ENCODE measurements at places on chromosomes 1 and 21. TPM values are rescaled to one million over a fixed set of nuclear protein-coding genes. Genes with fewer than 3 reads are reported as not detected.
A peak's percentile ranks its signal among the peaks of the same experiment; 100 is the strongest.

GRCh38 chr21:42164818-42165217 is 54.1 kb upstream of the ABCG1 start:
- no peak for DNase-seq
- H3K27me3 ChIP-seq, result peaks cover 2% of the 10 kb centered on the region
- no peaks in the 10 kb centered on the region for H3K36me3 ChIP-seq
- peaks cover 18% of the 10 kb centered on the region for H3K4me1 ChIP-seq
- H3K4me3 ChIP-seq, result no peak overlapping the region
- no peak overlapping the region for H3K27ac ChIP-seq

DNA sequence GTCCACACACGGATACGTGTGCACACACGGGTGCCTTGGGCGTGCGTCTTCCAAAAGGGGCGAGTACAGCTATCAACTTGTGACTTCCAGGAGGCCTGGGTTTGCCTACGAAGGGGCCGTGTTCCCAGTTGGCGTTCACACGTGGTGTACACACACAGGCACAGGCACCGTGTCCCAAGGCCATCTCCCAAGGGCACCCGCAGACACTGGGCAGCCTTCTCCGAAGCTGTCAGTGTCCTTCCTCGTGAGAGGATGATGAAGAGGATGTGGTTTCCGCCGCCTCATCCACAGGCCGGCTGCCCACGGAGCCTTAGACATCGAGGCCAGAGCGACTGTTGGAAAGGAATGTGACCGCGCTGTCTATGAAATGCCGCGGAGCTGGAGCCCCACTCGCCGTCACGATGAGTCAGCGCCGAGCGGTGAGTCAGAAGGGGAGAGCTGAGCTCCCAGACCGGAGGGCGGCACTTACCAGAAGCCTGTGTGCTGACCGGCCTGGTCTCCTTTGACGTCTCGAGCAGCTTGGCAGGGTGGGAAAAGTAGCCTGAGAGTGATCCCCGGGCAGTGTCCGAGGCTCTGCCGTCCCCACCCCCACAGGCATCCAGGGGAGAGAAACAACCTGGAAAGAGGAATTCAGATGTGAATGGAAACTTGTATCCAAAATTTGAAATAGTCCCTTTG is 141.4 kb upstream of the ARHGEF16 start:
- H3K4me3 ChIP-seq, result no peak overlapping the region
- peaks cover 2% of the 10 kb centered on the region for H3K27me3 ChIP-seq
- H3K36me3 ChIP-seq, result peaks cover 2% of the 10 kb centered on the region
- peaks cover 7% of the 10 kb centered on the region for H3K4me1 ChIP-seq

DNA sequence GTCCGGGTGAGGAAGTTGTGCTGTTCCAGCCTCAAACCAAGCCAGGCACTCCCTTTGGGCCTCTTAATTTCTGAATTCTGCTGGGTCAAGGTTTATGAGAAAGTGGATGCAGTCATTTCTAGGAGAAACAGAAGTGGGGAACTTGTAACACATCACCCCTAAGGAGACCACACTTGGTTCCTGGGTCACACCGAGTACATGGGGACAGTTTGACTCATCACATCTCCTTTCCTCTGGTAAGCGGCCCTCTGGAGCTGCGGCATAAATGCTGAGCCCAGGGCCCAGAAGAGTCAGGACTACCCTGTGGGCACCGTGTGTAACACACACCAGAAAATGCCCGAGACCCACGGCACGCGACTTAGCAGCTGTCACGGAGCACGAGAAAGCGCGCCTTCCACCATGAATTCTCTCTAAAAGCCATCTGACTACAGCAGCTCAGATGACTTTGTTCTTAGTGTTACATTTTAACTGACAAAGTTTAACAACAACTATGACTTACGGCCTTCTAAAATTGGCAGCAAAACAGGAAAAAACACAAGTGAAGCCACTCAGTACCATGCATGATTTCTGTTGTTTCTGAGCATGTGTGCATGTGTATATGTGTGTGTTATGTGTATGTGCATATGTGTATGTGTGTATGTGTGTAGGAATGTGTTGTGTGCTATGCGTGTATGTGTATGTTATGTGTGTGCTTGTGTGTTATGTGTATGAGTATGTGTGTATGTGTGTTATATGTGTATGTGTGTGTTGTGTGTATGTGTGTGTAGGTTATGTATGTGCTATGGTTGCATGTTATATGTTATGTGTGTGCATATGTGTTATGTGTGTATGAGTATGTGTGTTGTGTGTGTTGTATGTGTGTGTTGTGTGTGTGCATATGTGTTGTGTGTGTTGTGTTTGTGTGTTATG is 50.8 kb downstream of the TOMM20 start:
- DNase-seq, result peak; percentile 73
- H3K27me3 ChIP-seq, result no peaks in the 10 kb centered on the region
- H3K4me3 ChIP-seq, result no peak overlapping the region
- no peak overlapping the region for H3K27ac ChIP-seq
- no peaks in the 10 kb centered on the region for H3K36me3 ChIP-seq

DNA sequence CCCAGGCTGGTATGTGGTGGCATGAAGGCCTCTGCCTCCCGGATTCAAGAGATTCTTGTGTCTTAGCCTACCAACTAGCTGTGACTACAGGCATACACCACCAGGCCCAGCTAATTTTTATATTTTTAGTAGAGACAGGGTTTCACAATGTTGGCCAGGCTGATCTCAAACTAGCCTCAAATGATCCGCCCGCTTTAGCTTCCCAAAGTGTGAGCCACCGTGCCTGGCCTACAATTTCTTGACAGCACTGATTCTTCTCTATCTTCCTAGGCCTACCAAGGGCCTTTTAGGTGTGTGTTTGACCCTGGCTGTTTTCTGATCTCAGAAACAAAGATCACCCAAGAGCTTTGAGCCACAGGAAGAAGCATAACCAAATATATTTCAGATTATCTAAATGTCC is 540.8 kb upstream of the ADAMTS5 start:
- H3K36me3 ChIP-seq, result no peaks in the 10 kb centered on the region
- no peak overlapping the region for H3K4me3 ChIP-seq
- H3K27ac ChIP-seq, result no peak overlapping the region
- DNase-seq, result no peak
- H3K4me1 ChIP-seq, result no peaks in the 10 kb centered on the region
- H3K27me3 ChIP-seq, result no peaks in the 10 kb centered on the region

DNA sequence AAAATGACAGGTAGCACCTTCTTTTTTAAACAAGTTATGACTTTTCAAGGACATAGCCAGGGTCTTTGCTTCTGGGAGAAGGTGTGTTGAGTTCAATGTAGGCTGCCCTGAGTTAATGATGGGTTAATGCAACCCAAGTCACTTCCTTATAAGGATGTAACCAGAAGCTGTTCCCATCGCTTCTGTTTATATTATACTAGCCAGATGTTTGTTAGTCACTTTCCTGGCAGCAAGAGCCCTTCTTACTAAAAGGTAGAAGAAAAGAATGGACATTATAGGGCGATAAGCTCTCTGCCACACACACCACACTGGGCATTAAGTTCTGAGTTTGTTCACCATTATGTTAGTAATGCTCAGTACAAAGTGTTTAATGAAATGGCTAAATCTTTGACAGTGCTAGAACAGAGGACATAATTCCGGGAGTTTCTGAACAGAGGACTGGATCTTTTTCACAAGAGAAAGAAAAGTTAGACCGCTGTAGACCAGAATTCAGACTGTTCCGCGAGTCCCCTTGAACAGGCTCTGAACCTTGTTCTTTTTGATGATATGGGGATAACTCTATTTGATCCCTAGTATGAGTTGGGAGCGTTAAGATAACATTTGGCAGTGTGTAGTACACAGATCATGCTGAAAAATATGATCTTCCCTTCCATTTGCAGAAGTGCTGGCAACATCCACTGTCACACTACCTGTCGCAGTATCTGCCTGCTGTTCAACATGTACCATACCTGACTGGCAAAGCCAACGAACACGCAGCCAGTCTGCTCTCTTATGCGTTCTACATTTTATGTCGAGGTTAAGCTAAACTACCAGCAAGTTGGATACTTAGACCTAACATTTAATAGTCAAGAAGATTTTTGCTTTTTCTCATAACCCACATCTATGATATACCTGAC is 41.0 kb downstream of the DEGS1 start:
- H3K4me3 ChIP-seq, result no peak overlapping the region
- peaks cover 2% of the 10 kb centered on the region for H3K27me3 ChIP-seq
- no peak overlapping the region for H3K27ac ChIP-seq
- DNase-seq, result no peak
- H3K36me3 ChIP-seq, result peaks cover 15% of the 10 kb centered on the region

GRCh38 chr1:243740255-243740999 is 109.6 kb downstream of the AKT3 start:
- peaks cover 11% of the 10 kb centered on the region for H3K4me1 ChIP-seq
- H3K27ac ChIP-seq, result no peak overlapping the region
- H3K36me3 ChIP-seq, result peaks cover 15% of the 10 kb centered on the region

GRCh38 chr1:203197625-203198024 is 11.1 kb upstream of the CHI3L1 start:
- no peak for DNase-seq
- no peaks in the 10 kb centered on the region for H3K4me1 ChIP-seq
- H3K4me3 ChIP-seq, result no peak overlapping the region
- H3K27me3 ChIP-seq, result peaks cover 32% of the 10 kb centered on the region

- no peak overlapping the region for H3K4me3 ChIP-seq
- no peak overlapping the region for H3K27ac ChIP-seq
- no peaks in the 10 kb centered on the region for H3K36me3 ChIP-seq
- DNase-seq, result no peak
- no peaks in the 10 kb centered on the region for H3K27me3 ChIP-seq
Measured at GRCh38 chr1:3423245-3423829, 31.1 kb upstream of the ARHGEF16 start.

DNA sequence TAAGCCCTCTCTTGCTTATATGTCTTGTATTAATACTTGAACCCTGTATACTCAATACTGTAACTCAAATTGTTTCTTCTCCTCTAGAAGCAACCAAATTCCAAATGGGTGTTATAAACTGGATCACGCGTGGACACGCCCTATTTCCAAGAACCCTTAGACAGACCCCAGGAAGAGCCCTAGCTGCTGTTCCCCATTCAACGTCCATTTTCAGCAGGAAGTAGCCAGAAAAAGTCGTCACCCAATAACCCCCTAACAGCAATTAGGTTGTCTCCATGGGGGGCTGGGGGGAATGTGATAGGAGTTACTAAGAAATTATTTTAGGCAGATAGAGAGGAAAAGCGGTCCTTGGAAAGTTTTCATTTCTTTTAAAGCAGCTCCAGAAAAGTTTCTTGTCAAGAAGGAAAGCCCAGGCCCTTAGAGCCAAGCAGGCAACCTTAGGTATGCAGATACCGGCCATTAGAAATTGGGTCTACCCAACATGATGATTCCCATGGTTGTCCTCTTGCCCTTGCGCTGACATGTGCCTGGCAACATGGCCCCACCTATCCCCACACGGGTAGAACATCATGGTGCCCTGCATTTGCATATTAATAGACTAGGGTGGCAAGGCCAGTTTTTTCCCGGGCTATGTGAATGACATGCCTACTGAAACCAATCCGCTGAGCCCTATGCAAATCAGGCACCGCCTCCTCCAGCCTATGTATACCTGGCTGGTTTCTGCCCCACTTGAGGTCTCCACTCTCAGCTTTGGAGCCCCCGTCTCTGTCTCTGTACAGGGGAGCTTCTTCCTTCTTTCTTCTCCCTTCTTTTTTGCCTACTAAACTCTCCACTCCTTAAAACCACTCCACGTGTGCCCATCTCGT is 4.0 kb upstream of the CD46 start:
- peaks cover 29% of the 10 kb centered on the region for H3K4me1 ChIP-seq
- no peak overlapping the region for H3K27ac ChIP-seq
- H3K36me3 ChIP-seq, result peaks cover 4% of the 10 kb centered on the region
- H3K4me3 ChIP-seq, result no peak overlapping the region

DNA sequence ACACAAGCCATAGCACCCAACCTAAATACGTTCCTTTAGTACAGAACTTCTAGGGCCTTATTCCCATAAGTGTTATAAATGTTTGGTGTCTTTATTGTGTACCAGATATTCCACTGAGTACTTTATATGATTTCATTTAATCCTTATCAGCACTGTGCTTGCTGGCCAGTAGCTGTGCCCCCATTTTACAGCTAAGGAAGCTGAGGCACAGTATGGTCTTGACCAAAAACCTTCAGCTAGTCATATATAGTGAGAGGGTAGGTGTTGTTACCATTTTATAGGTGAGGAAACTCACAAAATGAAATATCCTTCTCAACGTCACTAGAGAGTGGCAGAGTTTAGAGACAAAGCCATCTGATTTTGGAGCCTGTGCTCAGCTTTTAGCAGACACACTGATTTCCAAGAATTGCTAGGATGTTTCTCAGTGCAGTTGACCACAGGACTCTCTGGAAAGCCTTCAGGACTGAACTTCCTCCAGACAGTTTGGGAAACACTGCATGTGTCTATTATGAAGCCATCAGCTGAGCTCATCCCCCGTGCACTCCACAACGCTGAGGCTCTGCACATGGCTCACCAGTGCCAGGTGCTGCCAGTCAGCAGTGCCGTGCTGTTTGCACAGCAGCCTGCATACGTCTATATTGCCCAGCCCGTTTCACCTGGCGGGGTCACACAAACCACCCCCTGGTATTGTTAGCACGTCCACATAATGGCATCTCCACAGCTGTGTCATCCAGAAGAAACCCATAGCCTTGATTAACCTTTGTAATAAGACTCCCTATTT is 15.4 kb downstream of the NPPA start:
- no peak overlapping the region for H3K27ac ChIP-seq
- H3K4me1 ChIP-seq, result no peaks in the 10 kb centered on the region
- H3K36me3 ChIP-seq, result peaks cover 43% of the 10 kb centered on the region
- no peaks in the 10 kb centered on the region for H3K27me3 ChIP-seq
- no peak overlapping the region for H3K4me3 ChIP-seq

DNA sequence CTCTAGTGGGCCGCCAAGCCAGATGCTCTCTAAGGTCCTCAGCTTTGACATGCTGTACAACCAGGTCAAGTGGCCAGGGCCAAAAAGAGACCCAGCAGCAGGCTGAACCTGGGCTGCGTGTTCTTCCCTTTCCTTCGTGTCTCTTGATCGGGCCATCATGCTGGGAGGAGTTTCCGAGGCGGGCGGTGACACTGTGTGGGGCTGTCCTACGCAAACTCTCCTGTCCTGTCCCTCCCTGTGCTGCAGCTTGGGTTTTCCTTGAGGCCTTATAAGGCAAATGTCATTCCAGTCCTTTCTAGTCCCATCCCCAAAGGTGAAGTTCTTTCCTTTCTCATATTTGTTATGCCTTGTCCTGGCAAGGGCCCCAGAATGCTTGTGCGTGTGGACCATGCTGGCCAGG is 56.7 kb downstream of the ARHGEF10L start:
- H3K4me1 ChIP-seq, result no peaks in the 10 kb centered on the region
- no peak overlapping the region for H3K27ac ChIP-seq
- no peak for DNase-seq
- H3K27me3 ChIP-seq, result no peaks in the 10 kb centered on the region
- no peak overlapping the region for H3K4me3 ChIP-seq
- no peaks in the 10 kb centered on the region for H3K36me3 ChIP-seq

DNA sequence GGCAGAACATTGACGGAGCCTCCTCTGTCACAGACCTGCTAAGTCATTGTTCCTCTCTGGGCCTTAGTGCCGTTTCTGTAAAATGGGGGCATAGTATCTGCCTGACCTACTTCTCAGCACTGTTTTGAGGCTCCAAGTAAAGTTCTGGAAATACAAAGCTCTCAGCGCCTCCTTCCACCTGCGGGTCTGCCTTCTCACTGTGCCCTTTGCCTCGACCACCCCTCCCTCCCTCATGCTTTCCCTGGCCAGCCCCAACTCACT is 15.4 kb upstream of the WASF2 start:
- H3K36me3 ChIP-seq, result no peaks in the 10 kb centered on the region
- H3K27ac ChIP-seq, result no peak overlapping the region
- no peak for DNase-seq
- H3K4me3 ChIP-seq, result no peak overlapping the region

VASH2 gene
- total RNA-seq, result 0.23 TPM

ATG4C gene
- total RNA-seq, result 12.6 TPM

GNG12 gene
- total RNA-seq, result 0.05 TPM

MYOM3 gene
- not detected for total RNA-seq

EDN2 gene
- total RNA-seq, result not detected

OR4F16 gene
- not detected for total RNA-seq

TENT5C gene
- 64.5 TPM for total RNA-seq

CRP gene
- total RNA-seq, result not detected

CTNNBIP1 gene
- total RNA-seq, result 10.8 TPM

All from activated CD4-positive, alpha-beta memory T cell treated with anti-CD3 and anti-CD28 coated beads, Interleukin-2, amount 10 ng/mL, durations not matched to agents 7 days and 5 days (primary cell).